Stimulated activated CD8-positive, alpha-beta memory T cell treated with anti-CD3 and anti-CD28 coated beads, Interleukin-15, amount 100 ng/mL, for 4 hours (primary cell): ENCODE measurements at places on chromosomes 2 and 18.

- DNase-seq, result no peak
Measured at GRCh38 chr2:10039658-10040410, 3.5 kb upstream of the KLF11 start.

GRCh38 chr2:51219468-51219867 lies 187.5 kb upstream of the NRXN1 start:
- no peak for DNase-seq

DNA sequence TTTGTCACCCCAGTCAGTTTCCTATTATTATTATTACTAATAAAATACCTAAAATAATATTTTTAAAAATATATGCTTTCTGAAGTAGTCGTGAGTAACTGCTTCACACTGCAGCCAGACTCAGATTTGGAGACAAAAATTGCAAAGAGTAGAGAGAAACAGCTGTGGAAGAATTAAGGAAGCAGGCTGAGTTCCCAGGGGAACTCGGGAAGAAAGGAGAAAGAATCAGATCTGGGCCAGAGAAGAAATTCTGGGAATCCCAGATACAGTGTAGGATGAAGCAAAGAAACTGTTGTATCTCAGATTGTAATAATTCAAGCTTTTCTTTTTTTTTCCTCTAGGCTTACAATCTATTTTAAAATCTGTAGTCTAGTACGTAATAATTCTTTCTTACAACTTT lies 182.3 kb downstream of the FTCDNL1 start:
- DNase-seq, result no peak

- no peak for DNase-seq
Measured at GRCh38 chr2:201273330-201273983, 13.1 kb downstream of the CASP8 start.

- no peak for DNase-seq
Measured at GRCh38 chr2:27545348-27546141, 37.3 kb upstream of the ZNF512 start.
